NCI-H510A (cell line): ENCODE measurements at places on chromosomes 1 and 21.

DNA sequence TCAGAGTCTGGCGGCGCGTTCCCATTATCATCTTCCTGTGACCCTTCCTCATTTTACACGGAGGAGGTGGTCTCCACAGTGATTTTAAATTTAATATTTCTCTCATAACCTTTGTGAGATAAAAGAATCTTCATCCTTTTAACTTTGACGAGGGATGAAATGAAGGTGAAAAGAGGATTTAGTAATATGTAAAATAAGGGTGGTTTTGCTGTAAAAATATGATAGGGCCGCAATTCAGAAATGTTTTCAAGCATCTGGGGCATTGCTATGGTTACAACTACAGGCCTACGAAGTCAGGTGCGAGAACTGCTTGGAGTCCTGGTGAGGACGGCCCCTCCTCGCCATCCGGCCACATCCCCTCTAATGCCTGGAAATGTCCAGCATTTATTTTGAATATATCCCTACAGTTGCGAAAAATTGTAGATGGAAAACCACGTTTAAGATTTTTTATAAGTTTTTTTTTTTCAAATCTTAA is 422 bp upstream of the RSBN1 start:
- DNase-seq: no peak

- DNase-seq: no peak
Measured at GRCh38 chr1:147618077-147618569, 52.2 kb downstream of the ACP6 start.

- DNase-seq: no peak
Measured at GRCh38 chr1:27887215-27888021, 15.1 kb downstream of the THEMIS2 start.

GRCh38 chr1:5465281-5465711 is 526.9 kb downstream of the NPHP4 start:
- DNase-seq: no peak

DNA sequence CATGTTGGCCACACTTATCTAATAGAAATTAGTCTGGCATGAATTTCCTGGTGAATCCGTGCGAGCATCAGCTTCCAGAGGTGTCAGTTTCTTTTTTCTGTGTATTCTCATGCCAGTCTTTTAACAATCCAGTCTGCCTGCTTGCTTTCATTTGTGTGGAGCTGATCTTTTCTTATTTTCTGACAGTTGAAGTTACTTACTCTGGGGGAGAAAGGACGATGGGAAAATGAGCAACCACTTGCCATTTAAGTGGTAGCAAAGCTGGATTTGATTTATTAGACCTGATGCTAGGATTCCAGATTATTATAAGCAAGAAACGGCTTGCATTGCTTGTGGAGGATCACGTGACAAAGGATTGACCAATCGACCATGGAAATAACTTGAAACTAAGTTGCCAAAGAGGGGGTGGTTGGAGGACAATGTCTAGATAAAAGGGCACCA is 24.3 kb upstream of the APP start:
- DNase-seq: no peak

- DNase-seq: no peak
Measured at GRCh38 chr1:183720028-183720427, 66.9 kb upstream of the APOBEC4 start.

GRCh38 chr1:167463875-167464575 is 54.3 kb downstream of the CD247 start:
- DNase-seq: no peak

DNA sequence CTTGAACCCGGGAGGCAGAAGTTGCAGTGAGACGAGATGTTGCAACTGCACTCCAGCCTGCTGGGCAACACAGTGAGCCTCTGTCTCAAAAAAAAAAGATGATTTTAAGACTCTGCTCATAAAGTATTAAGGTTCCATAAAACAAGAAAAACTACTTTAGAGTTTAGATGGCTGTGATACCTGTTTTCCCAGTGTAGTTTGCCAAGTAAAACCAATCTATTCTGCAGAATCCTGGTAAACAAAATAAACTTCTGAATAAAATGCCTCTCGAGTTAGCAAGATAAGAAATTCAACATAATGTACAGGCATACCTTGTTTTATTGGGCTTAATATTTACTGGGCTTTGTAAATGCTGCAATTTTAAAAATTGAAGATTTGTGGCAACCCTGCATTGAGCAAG is 30.8 kb downstream of the LTN1 start:
- DNase-seq: no peak

GRCh38 chr1:160489513-160490261 is 33.4 kb downstream of the SLAMF6 start:
- no peak for DNase-seq
